ENCODE measurements at places on chromosomes 3 and 15.

DNA sequence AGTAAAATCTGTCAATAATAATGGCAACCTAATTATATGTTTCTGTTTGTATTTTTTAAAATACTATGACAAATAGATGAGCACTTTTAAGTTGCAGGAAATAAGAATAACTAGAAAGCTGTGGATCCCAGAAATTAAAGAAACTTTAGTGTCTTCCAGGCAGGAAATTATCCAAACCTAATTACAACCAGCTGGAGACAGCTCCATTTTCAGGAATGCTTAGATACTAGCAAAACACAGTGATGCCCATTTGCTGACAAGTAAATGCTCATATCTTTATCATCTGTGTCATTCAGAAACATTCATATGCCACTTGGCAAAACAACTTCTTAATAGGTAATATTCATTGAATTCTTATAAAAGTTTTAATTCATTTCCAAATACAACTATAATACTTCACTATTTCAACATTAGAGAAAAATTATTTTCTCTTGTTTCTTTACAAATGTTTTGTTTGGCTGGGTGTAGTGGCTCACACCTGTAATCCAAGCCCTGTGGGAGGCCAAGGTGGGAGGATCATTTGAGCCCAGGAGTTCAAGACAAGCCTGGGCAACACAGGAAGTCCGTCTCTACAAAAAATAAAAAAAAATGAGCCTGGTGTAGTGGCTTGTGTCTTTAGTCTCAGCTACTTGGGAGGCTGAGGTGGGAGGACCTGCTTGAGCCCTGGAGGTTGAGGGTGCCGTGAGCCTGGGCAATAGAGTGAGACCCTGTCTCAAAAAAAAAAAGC, 169.1 kb upstream of the TSPAN3 start:
- DNase-seq = no peak

DNA sequence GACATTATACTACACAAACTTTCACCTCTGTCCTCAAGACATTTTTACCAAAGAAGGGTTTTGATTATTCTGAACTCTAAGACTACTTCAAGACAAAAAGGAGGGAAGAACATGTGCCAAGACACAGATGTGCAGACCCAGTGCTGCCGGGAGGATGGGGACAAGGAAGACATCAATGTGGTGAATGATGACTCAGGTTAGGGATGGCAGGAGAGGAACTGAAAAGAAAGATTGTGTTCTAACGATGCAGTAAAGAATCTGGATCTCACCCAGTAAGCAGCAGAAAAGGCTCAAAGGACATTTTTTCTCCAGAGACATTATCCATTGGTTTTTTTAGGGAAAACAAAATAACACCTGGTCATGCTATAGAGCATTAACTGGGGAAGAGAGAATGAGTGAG, 449.9 kb upstream of the NR2F2 start:
- DNase-seq = no peak

- no peak for DNase-seq
These were observed 167.5 kb downstream of the GOLGA6L4 start for GRCh38 chr15:84402856-84403608.

- no peak for DNase-seq
These were observed 16.5 kb upstream of the TIMP4 start for GRCh38 chr3:12175137-12175593.

GRCh38 chr3:53833053-53833645, 13.1 kb downstream of the CHDH start:
- DNase-seq = no peak

GRCh38 chr3:159187232-159187631, 385.4 kb downstream of the MFSD1 start:
- no peak for DNase-seq

GRCh38 chr3:171874879-171875278, 31.7 kb downstream of the TMEM212 start:
- no peak for DNase-seq

DNA sequence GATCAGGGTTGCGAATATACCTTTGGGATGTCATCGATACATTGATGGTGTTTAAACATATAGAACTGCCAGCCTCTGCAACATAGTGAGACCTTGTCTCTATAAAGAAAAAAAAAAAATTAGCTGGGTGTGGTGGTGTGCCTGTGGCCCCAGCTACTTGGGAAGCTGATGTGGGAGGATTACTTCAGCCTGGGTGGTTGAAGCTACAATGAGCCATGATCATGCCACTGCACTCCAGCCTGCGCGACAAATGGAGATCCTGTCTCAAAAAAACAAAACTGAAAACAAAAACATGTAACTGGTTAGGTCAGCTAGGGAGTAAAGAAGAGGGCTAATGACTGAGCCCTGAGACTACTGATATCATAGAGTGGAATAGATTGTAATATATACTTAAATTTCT, 30.7 kb upstream of the MGA start:
- DNase-seq = no peak

DNA sequence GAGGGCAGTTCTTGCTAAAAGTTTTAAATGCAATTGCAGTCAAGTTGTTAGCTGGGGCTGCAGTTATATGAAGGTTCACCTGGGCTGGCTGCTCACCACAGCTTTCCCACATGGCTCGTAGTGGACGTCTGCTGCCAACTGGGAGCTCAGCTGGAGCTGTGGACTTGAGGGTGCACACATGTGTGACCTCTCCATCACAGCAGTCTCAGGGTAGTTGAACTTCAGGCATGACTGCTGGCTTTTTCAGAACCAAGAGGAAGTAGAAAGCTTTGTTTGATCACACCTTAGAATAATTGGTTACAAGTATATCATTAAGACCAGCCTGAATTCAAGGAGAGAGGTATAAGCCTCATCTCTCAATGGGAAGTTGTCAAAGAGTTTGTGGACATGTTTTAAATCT, 74.1 kb downstream of the CHL1 start:
- DNase-seq = no peak

GRCh38 chr15:99983171-99983885, 250.1 kb upstream of the LYSMD4 start:
- no peak for DNase-seq

GRCh38 chr3:154779571-154779970, 300.5 kb upstream of the MME start:
- DNase-seq = no peak

GRCh38 chr3:28651159-28651558, 302.5 kb upstream of the AZI2 start:
- DNase-seq = no peak

GRCh38 chr3:5226783-5227182, 39.3 kb downstream of the EDEM1 start:
- DNase-seq = no peak

DNA sequence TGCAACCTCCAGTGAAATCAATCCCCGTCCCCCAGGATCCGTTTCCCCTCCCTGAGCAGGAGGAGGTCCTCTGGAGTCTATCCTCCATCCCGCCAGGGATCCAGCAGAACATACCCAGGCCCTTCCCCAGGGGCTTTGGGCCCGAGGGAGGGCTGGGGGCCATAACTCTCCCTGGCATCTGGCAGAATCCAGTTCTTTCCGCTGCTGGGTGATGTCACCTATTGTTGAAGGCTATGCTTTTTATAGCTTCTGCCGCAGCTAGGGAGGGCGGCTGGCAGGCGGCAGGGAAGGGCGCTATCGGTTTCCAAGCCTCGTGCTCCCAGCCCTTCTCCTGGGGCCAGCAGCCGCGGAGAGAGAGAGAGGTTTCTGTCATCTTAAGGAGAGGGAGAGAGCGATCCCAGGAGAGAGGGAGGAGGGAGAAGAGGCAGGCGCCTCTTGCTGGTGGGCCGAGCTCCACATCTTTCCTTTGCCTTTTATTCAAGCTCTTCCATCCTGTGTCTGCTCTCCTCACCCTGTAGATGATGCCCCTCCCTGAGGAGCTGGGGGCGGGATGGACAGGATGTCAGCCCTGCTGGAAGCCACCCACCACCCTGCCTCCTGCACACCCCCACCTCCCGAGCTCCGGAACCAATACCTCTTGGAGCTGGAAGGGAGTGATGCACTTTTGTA, 120.1 kb downstream of the ANP32A start:
- DNase-seq = no peak

- DNase-seq = no peak
These were observed 211.2 kb downstream of the LPP start for GRCh38 chr3:188365184-188365583.
